CD4-positive, alpha-beta T cell treated with Interleukin-2 at 100 ng/mL for 4 hours (primary cell): ENCODE measurements at places on chromosomes 13 and 19.
A peak's percentile ranks its signal among the peaks of the same experiment; 100 is the strongest.

GRCh38 chr19:52943884-52944643 lies 18.6 kb downstream of the ZNF816 start:
- DNase-seq = no peak

- no peak for DNase-seq
Measured at GRCh38 chr13:30110301-30111070, 196.9 kb downstream of the KATNAL1 start.

GRCh38 chr13:99125326-99125915 lies 75.2 kb upstream of the UBAC2 start:
- DNase-seq = no peak

GRCh38 chr19:11375143-11375948 lies 880 bp downstream of the SWSAP1 start:
- peak; percentile 73 for DNase-seq

GRCh38 chr13:39313721-39314120 lies 275.5 kb downstream of the NHLRC3 start:
- no peak for DNase-seq

DNA sequence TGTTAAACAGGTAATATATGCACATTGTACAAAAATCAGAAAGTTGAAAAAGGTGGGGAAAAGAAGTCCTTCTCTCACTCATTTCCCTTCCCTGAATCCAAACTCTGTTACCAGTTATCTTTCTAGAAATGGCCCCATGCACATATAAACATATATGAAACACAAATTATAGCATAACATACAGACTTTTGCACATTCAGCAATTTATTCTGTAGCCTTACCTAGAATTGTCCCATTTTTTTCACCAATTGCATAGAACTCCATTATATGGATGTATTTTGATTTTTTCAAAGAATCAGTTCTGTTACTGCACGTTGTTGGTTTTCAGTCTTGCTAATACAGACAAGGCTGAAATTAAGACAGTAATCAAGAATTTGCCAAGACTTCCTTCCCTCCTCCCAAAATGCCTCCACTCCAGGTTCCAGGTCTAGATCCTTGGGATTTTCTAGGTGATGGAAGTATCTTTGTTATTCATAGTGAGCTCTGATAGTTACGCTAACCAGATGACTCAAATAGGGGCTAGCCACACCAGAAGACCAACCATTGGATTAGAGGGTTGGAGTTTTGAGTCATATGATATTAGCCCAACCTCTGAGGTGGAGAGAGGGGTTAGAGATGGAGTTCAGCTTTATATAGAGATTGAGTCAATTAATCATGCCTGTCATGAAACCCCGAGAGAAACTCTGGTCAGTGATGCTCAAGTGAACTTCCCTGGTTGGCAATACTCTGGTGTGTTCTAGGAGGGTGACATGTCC lies 30.7 kb downstream of the GPR180 start:
- no peak for DNase-seq

DNA sequence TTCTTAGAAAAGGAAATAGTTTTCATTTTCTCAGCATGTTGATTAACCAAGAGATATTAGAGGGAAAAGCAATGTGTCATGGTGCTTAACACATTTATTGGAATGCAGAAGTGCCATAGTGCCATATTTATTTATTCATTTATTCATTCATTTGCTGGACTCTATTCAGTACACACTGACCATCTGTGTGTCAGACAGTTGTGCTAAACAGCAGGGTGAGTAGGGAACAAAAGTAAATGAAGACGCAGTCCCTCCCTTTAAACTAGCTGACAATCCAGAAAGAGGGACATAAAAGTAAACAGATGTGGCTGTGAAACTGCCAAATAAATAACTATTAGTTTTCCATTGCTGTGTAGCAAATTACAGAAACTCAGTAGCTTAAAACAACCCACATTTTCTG lies 323.7 kb downstream of the MTUS2 start:
- DNase-seq = no peak

- DNase-seq = no peak
Measured at GRCh38 chr19:49430172-49430677, 5.0 kb downstream of the GFY start.

DNA sequence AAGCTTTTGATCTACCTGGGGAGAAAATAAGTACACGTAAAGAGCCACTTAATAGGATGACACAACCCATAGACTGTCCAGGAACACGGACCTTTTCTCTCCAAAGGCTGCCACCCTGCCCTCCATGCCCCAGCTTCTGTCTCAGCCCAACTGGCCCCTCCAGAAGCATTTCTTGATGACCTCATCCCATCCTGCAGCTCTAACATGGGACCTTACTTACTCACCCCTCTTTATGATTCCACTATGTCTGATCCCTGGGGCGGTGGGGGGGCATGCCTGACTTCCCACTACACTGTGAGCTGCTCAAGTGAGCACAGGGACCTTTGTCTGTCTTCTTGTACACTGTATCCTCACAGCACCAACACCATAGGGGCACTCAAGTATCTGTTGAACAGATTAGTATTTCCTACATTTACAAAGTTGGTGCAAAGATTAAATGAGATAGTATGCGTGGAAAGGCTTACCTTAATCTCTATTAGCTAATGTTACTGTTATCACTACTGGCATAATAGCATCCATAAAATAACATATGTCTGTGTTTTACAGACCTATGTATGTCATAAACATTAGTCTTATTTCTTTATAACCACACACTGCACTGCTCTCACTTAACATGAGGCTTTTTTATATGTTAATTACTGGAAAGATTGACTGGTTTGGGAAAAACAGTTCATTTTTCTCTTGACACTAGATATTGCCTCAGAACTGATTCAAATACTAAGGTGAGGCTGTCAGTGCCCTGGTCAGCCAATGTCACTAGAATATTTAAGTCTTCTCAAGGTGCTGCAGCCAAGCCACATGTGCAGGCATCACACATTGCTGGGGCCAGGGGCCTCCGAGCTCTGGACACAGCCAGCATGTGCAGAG lies 100.9 kb downstream of the FOXO1 start:
- DNase-seq = no peak

GRCh38 chr19:18501832-18502231 lies 20.0 kb downstream of the ELL start:
- no peak for DNase-seq

GRCh38 chr13:102317593-102317992 lies 84.3 kb downstream of the FGF14 start:
- no peak for DNase-seq

DNA sequence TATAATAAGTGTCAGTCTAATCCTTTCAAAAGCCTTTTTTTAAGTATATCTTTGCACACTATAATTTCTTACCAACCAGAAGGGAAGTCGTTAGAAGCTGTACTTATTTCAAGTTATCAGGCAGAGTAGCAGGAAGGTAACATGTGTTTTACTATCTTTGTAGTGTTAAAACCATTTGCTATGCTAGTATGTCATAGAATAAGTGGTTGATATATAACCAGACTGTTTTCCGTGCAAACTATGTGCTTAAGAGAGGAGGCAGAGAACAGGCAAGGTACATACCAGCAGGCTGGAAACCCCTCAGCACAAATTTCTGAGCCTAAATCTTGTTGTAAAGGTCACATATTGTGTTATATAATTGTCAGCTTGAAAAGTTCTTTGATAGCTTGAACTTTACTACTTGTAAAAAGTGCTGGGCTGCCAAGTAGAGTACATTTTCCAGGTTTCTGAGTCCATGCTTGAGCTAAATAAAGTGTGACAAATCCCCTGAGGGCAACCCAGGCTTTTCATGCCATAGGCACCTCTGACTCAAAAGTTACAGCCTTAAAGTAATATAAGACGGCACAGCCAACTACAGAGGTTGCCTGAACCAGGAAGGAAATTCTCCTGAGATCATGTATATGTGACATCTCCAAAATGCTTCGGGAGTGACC lies 1297.4 kb downstream of the PCDH9 start:
- no peak for DNase-seq

DNA sequence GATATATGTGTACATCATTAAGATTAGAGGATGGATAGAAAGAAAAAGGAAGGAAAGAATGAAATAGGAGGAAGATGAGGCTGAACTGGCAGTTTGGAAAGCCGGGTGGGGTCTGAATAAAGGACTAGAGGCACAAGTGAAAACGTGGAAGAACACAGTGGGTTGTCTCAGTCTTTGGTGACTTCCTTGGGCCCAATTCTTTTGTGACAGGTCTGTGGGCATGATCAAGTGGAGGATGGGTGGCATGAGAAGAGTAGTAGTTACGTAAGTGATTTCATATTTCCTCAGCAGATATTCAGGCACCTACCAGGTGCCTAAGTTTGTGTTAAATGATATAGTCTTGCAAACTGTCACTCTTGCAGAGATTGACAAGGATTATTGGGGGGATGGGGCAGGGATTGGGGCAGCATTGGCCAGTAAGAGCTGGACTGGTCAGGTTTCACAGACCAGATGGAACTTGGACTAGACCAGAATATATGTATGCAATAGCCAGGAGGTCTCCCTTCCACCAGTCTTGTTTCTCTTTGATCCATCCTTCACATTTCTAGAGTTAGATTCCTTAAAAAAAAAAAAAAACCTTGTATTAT lies 2.7 kb downstream of the TPP2 start:
- DNase-seq = peak; percentile 25

- no peak for DNase-seq
Measured at GRCh38 chr13:112531263-112531794, 56.6 kb downstream of the TUBGCP3 start.

GRCh38 chr19:30319411-30319810 lies 52.8 kb upstream of the ZNF536 start:
- DNase-seq = no peak

- DNase-seq = no peak
Measured at GRCh38 chr19:35842666-35843272, 9.5 kb downstream of the NPHS1 start.

DNA sequence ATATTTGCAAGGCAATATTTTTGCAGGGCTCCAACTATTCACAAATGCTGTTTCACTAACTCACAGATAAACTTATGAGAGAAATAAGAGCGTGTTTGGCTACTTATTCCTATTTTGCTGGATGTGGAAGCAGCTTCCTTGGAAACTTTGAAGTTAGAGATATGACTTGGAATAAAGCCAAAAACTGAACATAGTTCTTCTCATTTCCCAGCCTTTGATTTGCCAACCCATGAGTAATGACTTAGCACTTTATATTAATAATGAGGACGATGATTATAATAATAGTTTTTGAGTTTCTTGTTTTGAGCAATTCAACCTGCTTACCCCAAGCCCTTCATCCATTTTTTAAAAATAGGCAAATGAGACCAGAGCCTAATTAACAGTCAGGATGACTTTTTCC lies 47.7 kb downstream of the SLC10A2 start:
- DNase-seq = no peak

- peak; percentile 18 for DNase-seq
Measured at GRCh38 chr19:58229255-58229639, 533 bp downstream of the ZNF544 start.

- DNase-seq = no peak
Measured at GRCh38 chr19:3136684-3137055, 837 bp downstream of the GNA15 start.

DNA sequence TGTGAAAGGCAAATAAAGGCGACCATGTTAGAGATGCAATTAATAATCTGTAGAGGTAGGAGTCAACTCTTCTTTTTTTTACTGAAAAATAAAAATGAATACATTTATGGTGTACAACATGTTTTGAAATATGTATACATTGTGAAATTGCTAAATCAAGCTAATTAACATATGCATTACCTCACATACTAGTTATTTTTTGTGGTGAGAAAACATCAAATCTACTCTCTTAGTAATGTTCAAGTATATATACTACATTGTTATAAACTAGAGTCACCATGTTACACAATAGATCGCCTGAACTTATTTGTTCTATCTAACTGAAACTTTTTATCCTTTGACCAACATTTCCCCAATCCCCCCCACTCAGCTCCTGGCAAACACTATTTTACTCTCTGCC lies 143.2 kb downstream of the POU4F1 start:
- no peak for DNase-seq

GRCh38 chr13:38758277-38758676 lies 71.4 kb downstream of the FREM2 start:
- DNase-seq = no peak

GRCh38 chr13:79995334-79995733 lies 345.6 kb downstream of the SPRY2 start:
- DNase-seq = no peak

- no peak for DNase-seq
Measured at GRCh38 chr13:62320129-62321108, 904.8 kb upstream of the PCDH20 start.

GRCh38 chr13:30408319-30409101 lies 13.8 kb upstream of the UBE2L5 start:
- DNase-seq = peak; percentile 94

DNA sequence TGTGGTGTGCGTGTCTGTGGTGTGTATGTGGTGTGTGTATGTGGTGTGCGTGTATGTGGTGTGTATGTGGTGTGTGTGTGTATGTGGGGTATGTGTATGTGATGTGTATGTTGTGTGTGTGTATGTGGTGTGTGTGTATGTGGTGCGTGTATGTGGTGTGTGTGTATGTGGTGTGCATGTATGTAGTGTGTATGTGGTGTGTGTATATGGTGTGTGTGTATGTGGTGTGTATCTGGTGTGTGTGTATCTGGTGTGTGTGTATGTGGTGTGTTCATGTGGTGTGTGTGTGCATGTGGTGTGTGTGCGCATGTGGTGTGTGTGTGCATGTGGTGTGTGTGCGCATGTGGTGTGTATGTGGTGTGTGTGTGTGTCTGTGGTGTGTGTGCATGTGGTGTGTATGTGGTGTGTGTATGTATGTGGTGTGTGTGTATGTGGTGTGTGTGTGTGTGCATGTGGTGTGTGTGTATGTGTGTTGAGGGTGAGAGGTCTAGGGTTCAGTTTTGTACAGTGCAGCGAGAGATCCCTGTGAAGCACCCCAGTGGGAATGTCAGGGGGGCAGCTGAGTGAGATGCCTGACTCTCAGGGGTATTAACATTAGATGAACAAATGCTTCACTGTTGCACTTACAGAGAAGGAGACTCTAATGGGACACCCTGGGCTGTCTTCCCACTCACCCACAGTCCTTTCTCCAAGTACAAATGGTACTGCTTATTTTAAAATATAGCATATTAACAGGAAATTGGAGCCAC lies 61.3 kb upstream of the MEDAG start:
- no peak for DNase-seq

DNA sequence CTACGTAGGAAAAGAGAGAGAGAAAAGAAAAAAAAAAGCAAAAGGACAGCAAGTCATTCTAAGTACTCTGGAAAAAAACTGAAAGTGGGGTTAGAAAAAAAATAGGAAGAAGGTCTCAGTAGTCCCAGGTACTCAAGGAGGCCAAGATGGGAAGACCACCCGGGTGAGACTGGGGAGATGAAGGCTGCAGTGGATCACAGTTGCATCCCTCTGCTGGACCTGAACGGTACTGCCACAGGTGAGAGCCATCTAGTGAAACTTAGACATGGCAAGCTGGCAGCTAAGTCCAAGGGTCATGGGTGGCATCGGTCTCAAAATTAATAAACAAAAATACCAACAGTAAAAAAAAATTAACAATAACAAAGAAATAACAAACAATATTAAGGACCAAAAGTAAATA lies 41.0 kb upstream of the ZNF91 start:
- DNase-seq = no peak

GRCh38 chr13:24005755-24006281 lies 108.5 kb upstream of the C1QTNF9B start:
- no peak for DNase-seq

DNA sequence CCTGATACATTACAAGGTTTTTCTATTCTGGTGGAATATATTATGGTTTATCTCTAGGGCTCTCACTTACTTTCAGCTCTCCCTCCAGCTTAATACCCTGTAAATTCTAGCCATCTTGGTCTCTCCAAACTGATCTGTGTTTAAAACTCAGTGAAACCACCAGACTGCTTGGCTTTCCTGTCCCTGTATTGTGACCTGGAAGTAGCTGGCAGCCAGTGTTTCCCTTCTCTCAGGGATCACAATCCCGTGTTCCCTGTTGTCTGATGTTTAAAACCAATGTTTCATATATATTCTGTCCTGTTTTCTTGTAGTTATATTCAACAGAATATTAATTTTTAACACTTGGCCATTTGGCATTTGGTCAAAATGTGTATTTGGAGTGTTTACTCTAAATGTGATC lies 8.0 kb downstream of the AKAP11 start:
- no peak for DNase-seq
